ENCODE measurements at places on chromosomes 1 and 21.

DNA sequence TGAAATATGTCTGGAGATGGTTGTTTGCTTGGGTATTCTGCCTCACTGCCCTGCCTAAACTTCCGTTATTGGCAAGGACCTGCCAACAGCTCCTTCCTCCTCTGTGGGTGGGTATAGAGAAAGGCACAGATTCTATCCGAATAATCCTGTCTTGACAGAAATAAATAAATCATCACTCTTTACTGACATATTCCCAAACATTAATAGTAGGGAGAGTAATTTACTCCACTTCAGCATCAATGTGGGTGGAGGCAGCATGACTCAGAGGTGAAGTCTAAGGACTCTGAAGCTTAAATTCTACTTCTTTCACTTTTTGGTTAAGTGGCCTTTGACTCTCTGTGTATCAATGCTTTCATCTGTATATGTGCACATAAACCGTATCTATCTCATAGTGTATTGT lies 2.9 kb downstream of the CD84 start:
- no peak for DNase-seq

- DNase-seq, result peak; percentile 77
Observed at GRCh38 chr1:226738995-226739695, at the start of gene ITPKB. TSS of gene ITPKB (minus strand) at chr1:226739282. CDS start at chr1:226737458, 1,824 bp downstream.

DNA sequence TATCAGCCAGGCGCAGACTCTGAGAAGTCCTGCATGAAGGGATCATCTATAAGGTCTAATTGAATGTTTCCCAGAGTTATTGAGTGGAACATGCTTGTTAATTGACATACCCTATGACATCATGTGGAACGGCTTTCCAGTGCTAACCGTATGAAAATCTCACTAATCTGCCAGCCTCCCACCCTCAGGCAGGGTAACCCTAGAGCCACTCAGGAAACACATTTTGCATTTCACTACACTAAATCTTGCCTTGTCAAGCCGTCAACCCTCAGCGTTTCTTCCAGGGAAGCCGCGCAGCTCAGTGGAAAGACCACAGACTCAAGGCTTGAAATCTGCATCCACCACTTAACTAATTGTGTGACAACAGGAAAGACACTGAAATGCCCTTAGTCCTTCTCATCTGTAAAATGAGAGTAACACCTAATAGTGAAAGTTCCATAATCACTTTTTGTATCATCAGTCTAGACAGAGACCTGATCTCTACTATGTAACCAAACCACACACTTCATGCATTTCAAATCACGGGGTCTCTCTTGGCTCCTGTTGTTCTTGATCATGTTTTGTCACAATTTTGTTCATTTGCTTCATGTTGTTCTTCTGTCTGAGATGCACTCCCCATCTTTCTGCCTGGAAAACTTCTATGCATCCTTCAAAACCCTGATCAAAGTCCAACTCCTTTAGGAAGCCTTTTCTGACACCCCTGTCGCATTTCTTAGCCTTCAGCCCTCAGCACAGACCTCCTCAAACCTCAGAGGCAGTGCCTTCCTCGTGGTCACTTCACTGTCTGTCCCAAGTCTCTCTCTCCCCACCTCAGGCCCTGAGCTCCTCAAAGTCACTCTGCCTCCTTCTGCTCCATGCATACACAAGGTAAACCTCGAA lies 246.5 kb downstream of the TOMM20 start:
- no peak for DNase-seq

DNA sequence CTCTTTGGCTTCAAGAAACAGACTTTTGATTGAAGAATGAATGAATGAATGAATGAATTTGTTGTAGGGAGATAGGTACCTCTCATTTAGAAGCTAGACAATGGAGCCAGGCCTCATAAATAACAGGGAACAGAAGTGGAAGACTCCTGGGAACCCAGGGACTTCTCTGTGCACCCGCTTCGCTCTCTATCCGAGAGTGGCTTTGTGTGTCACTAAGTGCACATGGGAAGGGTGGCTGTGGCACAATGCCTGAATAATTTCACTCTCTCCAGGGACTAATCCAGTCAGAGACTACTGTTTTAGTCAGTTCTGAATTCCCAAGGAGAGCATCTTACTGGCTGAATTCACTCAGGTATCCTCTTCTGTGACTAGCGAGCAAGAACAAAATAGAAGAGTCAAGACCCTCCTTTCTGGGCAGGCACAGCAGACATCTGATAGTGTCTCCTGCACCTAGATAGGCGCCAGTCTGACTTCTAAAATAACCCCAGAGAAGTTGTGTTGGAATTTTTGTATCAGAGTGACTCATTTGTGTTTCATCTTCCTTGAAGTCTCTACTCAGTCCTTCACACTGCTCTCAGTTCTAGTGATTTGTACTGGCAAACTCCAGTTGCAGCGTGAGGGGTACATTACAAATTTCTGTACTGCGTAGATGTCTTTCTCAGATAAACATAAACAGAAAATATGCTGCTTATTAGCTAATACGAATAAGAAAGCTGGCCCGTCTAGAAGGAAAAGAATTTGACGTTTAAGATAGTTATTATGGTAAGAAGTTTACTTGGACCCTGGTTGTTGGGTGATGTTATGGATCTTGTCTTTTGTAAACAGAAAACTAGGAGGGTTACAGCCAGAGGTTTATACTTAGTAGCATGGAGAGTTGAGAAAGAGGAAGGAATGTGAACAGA lies 34.0 kb downstream of the BACH1 start:
- DNase-seq, result peak; percentile 65

- peak; percentile 87 for DNase-seq
Observed at GRCh38 chr1:53572065-53572814, 113.0 kb downstream of the DMRTB1 start.

DNA sequence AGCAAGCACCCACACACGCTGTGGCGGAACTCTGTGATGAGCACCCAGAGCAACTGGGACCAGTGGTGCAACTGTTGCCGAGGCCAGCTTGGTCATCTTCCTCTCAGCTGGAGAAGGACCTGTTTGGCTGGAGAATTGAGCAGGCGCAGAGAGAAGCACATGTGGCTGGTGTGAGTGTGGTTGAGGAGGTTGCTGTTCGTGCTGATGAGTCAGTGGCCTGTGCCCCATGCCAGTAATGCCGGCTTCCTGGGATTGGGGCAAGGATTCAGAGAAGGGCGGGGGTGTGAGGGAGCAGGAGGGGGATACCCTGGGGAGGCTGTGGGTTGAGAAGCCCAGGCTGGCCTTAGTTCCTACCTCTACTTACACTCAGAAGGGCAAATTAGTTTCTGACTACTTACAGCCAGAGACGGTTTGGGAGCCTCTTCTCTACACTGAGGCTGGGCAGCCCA lies 57.5 kb upstream of the EPS8L3 start:
- peak; percentile 98 for DNase-seq

DNA sequence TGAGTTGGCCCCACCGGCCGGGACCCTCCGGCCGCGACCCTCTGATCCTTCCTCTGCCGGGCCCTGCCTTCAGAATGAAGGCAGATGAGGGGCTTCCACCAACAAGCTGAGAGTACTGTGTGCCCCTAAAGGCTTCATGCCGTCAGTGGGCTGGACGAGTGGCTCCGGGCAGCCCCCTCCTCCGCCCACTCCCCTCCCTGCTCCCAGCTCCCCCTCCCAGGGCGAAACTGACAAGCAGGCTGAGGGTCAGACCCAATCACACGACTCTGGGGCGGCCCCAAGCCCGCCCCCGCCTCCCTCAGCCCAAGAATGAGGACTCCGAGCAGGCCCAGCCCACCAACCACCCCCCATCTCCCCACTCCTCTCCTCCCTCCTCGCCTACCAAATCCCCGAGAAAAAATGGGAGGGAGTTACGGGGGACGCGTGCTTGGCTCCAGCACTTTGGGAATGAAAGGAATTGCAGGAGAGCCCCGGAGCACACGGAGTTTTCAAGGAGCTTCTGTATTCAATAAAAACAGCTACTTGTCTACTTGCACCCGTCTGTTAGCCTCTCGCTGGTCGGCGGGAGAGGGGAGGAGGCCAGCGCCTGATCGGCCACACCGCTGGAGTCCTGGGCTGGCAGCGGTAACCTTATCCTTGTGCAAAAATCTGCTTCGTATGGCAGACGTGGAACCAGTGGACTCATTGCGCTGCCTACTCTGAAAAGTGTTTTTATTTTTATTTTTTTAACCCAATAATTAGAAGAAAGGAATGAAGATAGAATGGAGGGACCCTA lies at the start of gene COL11A1:
Gene COL11A1 (minus strand): TSS at position 147 of the 775 bp plus-strand sequence. CDS start 344 bp downstream, outside the sequence.
- peak; percentile 44 for DNase-seq

- no peak for DNase-seq
Observed at GRCh38 chr1:201224666-201225370, 34.2 kb downstream of the IGFN1 start.

DNA sequence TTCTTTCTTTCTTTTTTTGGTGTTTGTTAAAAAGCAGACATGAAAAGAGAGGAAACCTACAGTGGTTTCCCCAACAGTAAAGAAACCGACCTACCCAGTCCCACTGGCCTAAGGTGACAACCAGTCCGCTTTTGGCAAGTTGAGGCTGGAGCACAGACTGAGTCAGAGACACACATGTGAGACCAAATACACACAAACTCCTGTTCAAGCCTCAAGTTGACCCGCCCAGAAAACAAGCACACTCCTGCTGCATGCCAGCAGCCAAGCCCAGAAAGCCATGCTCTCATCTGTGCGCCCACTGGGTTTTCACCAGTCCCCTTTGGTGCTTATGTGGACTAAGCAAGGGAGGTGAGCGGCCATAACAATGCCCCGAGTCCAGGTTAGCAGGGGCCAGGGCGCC lies 64.6 kb upstream of the GPR153 start:
- no peak for DNase-seq

DNA sequence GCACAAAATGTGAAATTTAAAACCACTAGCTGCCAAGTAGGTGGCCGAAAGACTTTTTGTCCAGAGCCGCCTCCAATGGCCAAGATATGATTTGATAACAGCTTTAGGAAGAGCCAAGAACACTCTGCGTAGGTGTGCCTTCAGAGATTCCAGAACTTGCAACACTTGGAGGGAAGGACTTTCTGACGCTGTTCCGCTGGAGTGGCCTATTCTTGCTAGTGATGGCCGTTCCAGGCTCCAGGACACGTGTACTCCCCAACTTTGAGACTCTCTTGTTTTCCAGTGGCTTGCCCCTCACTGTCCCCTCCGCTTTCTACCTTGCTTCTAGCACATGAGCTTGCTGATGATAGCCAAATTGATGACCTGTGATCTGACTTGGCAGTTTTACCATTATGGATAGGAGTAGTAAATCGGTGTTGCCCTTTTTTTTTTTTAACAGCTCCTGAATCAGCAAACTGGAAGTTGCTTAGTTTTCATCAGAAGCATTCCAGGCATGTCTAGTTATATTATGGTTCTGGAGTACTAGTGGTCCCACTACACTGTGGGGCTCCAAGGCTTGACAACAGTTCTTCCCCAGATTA lies 1.0 kb downstream of the PRDX6 start:
- peak; percentile 69 for DNase-seq

- DNase-seq, result no peak
Observed at GRCh38 chr21:31650930-31651329, 8.6 kb upstream of the SOD1 start.

DNA sequence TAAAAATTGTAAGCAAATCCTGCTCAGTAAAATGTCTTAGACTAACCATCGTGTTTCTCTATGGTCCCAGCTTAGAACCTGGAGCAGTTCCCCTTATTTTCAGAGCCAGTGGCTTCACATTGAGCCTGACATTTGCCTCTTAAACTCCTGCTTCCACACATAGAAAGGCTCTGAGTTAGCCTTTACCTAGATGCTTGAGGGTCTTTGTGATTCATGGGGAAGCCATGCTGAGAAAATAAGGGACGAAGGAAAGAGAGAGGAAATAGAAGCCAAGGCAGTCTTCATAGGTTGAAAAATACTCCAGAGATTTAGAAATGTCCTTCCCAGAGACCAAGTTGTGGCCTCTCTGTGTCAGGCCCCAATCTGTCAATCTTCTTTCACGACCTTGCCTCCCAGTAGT lies 16.1 kb upstream of the RBBP5 start:
- no peak for DNase-seq

DNA sequence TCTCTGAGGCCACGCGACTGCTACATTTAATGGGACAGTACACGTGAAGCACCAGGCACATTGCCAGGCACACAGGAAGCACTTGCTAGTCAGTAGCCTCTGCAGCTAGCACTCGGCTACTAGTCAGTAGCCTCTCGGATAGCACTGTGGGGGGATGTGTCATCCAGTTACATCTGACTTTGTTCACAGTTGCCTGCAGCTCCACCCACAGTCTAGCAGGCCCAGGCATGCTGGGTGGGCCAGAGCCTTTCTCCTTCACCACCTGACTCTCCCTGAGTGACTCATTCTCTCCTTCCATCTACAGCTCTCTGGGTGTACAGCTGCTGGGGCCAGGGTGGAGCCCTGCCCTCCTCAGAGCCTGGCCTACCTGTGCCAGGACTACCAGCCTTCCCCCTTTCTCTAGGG lies 51.5 kb downstream of the PTPRF start:
- DNase-seq, result peak; percentile 97

GRCh38 chr1:117001254-117001927 lies at the start of gene CD101:
TSS of gene CD101 (plus strand) at chr1:117001760. CDS start at chr1:117001818, 58 bp downstream.
- DNase-seq, result no peak

DNA sequence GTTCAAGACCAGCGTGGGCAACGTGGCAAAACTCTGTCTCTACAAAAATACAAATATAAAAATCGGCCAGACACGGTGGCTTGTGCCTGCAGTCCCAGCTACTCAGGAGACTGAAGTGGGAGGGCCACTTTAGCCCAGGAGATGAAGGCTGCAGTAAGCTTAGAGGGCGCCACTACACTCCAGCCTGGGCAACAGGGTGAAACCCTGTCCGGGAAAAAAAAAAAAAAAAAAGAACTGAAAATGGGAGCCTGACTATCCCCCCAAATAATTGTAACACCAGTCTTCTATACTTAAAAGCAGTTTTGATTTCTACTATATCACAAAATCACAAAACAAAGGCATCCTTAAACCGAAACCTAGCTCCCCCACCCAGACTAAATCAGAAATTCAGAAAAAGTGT lies 60.3 kb downstream of the CDC42BPA start:
- DNase-seq, result no peak

DNA sequence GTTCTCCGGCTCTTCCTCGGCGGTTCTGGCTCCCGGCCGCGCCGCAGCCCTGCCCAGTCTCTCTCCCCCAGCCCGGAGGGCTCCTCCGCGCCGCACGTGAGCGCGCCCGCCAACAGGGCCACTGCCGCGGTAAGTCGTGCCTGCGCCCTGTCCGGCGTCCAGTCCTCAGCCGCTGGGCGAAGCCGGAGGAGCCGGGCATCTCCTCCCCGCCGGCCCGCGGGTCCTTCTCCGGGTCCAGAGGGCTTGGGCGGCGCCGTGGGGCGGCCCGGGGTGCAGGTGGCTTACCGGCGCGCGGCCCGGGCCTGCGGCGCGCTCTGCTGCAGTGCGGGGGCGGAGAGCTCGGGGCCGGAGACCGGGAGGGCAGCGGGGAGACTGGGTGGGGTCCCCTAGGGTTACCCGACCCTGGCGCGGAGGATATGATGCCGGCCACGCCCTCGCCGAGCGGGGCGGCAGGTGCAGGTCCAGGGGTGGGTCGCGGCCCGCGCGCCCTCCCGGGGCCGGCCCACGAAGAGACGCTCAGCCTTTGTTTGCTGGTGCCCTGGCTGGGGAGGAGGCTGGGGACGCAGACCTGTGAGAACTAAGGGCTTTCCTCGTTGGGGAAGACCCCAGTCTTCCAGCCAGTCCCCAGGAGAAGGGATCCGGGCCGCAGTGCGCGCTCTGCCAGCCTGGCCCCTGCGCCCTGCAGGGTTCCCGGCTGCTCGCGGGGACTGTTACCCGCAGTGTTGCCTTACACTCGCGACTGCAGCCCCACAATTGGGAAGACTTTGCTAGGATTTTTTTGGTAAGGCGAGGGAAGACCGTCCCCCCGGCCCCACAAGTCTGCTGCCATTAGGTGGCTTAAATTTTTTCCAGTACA lies at the start of gene DOP1B:
Gene DOP1B (plus strand): TSS at position 10 of the 856 bp plus-strand sequence. CDS start 7,910 bp downstream, outside the sequence.
- DNase-seq, result peak; percentile 6
